ENCODE measurements at places on chromosomes 7 and 10.

DNA sequence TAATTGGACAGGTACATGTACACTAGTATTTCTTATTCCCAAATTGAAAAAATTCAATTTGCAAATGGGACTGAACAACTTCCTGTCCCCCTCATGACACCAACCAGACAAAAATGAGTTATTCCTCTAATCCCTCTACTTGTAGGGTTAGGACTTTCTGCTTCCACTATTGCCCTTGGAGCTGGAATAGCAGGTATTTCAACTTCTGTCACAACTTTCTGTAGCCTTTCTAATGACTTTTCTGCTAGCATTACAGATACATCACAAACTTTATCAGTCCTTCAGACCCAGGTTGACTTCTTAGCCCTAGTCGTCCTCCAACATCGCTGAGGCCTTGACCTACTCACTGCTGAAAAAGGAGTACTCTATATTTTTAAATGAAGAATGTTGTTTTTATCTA is 6.4 kb downstream of the CYP3A7 start:
- DNase-seq: no peak

DNA sequence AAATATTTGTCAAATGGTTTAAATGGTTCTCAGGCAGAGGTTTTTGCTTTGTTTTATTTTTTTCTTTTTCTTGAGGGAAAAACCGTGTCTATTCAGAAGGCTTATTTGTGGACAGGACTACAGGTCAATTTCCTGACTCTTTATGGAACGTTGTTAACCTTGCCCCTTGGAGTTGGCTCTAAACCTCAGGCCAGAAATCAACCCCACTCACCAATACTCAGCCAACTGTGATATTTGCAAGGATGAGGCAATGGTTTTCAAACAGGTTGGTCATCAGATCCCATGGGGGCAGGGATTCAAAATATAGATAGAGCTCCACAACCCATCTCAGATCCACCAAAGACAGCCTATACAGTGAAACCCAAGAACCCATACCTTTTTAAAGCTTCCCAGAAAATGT is 10.2 kb downstream of the PDLIM1 start:
- no peak for DNase-seq

- no peak for DNase-seq
Measured at GRCh38 chr7:156545979-156546378, 94.6 kb upstream of the RNF32 start.

DNA sequence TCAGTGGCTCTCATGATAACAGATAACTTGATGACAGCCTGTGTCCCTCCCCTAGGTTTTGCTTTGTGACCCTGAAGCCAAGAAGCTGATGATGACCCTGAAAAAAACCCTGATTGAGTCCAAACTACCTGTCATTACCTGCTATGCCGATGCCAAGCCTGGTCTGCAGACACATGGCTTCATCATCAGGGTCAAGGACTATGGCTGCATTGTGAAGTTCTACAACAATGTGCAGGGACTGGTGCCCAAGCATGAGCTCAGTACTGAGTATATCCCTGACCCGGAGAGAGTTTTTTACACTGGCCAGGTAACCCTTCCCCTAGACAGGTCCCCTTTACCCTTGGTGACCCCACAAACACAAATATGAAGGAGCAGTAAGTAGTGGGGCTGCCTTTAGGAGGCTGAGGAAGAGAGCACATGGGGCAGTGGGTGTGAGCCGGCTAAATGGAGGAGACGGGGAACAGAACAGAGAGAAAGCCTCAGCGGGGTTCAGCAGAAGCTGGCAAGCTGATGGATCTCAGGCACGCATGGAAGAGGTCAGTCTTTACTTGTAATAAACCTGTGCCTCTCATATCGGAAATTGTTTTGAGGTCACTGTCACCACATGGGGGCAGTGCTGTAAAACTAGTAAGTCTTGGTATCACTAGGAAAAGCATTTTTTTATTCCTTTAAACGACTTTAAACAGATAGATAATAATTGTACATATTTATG is 20.2 kb downstream of the PDCD11 start:
- no peak for DNase-seq

DNA sequence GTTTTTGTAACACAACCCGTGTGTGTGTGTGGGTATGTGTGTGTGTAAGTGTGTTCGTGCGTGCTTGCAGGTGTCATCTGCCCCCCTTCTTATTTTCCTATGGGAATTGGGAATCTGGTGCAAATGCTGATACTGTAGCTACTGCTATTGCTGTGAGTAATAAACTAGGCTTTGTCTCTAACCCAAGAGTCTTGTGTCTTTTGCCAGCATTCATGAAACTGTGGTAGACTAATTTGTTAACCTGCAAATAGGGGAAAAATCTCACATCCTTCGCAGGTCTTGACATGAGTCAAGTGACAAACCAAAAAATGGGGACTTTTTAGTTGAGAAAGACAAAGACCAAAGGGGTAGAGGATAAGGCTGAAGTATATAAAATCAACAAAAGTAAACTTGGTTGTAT is 57.9 kb upstream of the FAM133B start:
- no peak for DNase-seq

GRCh38 chr10:43734716-43735115 is 86.0 kb upstream of the ZNF32 start:
- no peak for DNase-seq

DNA sequence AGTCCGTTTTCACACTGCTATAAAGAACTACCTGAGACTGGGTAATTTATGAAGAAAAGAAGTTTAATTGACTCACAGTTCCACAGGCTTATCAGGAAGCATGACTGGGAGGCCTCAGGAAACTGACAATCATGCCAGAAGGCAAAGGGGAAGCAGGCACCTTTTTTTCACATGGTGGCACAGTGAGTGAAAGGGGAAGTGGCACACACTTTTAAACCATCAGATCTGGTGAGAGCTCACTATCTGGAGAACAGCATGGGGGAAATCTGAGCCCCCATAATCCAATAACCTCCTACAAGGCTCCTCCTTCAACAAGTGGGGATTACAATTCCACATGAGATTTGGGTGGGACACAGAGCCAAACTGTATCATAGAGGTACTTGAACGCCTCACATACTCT is 30.0 kb downstream of the AGR3 start:
- no peak for DNase-seq

DNA sequence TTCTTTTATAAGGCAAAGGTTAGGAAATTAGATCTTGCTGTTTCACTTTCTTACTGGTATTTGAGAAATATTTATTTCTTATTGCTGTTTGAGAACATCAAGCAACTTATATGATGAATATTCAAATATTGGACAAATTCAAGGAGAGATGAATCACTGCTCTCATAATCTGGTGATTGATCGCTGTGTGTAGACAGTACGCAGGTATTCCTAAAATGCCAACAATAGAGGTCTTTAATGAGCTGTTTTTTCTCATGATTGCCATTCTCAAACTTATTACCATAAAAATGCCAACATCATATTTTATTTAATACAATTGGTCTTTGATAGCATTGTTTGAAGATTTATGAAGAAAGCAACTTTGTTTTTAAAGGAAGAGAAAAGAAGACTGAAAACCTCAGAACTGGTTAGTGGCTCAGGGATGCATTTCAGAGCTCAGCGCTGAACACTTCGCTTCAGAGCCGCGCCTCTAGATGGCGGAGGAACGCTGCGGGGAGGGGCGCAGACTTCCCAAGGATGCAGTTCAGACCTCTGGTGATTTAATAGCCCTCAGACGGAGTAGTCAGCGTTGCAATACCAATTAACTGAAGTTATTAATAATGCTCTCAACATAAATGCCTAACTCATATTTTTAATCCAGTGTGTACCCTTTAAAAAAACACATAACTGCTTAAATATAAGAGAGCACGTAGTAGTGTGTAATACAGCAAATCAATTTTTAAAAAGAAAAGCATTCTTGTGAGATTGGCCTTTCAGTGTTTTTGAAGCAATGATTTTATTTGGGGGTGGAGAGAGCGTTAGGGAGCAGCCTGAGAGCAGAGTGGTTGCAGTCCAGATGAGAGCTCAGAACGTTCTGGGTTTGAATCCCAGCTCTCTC is 38.5 kb upstream of the STEAP4 start:
- no peak for DNase-seq

DNA sequence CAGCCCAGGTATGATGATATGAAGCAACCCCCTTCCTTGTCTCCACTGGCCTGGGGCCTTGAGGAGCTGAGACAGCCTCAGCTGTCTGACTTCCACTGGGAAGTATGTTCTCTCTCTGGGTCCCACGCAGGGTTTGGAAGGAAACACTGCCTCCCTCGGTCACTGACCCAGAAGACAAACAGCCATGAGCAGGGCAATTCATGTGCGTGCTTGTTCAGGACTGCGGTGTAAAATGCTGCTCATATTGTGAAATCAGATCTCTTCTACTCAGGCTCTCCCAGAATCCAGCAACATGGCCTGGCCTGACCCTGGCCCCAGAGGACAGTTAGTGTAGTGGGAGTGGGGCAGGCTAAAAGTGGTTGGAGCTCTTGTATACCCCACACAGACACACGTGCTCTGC is 2.8 kb downstream of the CLCN1 start:
- DNase-seq: no peak

DNA sequence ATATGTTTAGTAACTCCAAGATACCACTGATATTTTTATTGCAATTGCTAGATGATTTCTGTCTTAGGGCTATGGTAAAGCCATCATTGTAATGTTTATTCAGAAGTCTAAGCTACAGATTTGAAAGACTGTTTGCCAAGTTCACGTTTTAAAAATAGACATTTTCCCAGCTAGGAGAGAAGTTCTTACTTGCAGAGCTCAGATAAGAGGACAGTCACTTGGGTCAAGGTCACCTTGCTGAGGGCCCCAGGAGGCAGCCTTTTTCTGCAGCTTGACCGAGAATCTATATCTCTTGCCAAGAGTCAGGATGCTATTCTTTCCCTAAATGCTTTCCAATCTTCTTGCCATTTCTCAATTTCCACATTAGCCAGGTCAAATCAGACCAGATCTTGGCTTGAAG is 1011.2 kb downstream of the KCNMA1 start:
- no peak for DNase-seq

GRCh38 chr7:79050603-79051002 is 402.9 kb downstream of the MAGI2 start:
- DNase-seq: no peak

Measured in GOT3 (cell line).